ENCODE measurements at places on chromosomes 7 and 10.

DNA sequence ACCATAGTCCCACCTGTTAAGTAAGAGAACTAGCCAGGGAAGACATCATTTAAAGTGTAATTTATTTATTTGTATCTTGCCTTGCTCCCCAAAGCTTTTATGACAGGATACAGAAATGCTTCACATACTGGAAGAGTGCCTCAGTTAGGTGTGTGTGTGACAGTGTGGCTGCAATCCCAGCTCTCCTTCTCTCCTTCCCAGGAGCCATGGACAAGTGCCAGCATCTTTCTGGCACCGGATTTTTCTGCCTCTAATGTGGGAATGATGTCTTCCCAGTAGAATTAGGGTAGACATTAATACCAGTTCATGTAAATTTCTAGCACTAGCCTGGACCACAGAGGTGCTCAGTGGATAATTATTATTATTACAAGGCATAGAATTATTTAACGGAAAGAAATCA, 30.3 kb upstream of the ATXN7L1 start:
- no peak for DNase-seq

GRCh38 chr10:59090817-59091622, 85.4 kb upstream of the PHYHIPL start:
- DNase-seq: no peak

- no peak for DNase-seq
Measured at GRCh38 chr10:15494850-15495506, 123.9 kb upstream of the FAM171A1 start.

- DNase-seq: no peak
Measured at GRCh38 chr7:4268040-4268965, 413.8 kb upstream of the FOXK1 start.

DNA sequence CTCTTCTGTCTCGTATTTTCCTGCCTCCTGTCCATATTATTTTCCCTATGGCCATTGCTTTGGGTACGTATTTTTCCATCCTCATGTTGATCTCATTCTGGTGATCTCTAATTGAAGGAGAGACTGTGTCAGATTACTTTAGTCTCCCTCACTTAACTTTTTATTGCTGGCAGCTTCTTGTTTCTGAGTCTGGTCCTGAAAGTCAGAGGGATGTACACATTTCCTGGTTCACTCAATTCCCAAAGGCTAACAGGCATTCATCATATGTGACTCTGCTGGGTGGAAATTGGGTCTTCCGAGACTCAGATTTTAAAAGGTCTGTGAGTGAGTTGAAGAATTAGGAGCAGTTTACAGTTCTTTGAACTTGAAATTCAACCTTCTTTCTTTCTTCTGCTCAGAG, 10.9 kb downstream of the UMAD1 start:
- no peak for DNase-seq

GRCh38 chr10:6267941-6268340, 65.2 kb downstream of the PFKFB3 start:
- DNase-seq: no peak

- no peak for DNase-seq
Measured at GRCh38 chr10:66277481-66277880, 648.4 kb upstream of the LRRTM3 start.

- peak; percentile 85 for DNase-seq
Measured at GRCh38 chr10:4847561-4848355, 21.8 kb downstream of the AKR1E2 start.

DNA sequence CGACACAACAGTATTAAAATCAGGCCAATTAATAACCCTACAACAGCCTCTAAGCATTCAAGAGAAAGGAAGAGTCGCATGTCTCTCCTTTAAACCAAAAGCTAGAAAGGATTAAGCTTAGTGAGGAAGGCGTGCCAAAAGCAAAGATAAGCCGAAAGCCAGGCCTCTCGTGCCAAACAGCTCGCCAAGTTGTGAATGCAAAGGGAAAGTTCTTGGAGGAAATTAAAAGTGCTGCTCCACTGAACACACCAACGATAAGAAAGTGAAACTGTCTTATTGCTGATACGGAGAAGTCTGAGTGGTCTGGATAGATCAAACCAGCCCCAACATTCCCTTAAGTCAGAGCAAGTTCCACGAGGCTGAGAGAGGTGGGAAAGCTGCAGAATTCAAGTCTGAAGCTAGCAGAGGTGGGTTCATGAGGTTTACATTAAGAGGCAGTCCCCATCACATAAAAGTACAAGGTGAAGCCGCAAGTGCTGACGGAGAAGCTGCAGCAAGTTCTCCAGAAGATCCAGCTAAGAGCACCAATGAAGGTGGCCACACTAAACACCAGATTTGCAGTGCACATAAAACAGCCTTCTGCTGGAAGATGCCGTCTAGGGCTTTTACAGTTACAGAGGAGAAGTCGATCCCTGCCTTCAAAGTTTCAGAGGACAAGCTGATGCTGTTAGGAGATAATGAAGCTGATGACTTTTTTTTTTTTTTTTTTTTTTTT, 194.8 kb downstream of the MAD1L1 start:
- peak; percentile 28 for DNase-seq

DNA sequence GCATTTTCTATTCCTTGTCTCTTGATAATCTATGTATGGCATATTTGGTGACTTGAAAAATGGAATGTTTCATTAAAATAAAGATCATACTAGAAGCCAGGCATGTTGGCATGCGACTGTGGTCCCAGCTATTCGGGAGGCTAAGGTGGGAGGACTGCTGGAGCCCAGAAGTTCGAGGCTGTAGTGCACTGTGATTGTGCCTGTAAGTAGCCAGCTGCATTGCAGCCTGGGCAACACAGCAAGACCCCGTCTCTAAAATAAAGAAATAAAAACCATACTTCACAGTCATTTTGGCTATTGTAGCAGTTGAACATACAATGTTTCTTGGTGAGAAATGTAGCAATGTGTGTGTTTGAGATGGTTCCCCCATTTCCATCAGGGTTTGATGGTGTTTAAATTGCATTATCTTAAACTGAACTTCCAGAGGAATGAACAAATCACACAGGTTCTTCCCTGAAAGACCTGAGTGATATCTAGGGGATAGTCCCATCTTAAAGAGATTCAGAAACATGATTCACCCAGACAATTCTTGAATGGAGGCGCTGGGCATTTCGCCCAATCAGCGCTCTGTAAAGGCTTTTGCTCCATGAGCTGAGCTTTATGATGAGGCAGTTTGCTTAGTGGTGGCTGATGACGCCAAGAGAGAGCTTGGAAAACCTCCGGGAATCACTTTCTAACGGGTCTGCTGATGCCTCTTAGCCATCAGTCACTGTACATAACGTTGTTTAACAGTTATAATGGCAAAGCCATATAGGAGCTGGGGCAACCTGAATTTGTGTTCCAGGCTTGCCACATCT, 19.4 kb upstream of the BTBD16 start:
- peak; percentile 37 for DNase-seq

DNA sequence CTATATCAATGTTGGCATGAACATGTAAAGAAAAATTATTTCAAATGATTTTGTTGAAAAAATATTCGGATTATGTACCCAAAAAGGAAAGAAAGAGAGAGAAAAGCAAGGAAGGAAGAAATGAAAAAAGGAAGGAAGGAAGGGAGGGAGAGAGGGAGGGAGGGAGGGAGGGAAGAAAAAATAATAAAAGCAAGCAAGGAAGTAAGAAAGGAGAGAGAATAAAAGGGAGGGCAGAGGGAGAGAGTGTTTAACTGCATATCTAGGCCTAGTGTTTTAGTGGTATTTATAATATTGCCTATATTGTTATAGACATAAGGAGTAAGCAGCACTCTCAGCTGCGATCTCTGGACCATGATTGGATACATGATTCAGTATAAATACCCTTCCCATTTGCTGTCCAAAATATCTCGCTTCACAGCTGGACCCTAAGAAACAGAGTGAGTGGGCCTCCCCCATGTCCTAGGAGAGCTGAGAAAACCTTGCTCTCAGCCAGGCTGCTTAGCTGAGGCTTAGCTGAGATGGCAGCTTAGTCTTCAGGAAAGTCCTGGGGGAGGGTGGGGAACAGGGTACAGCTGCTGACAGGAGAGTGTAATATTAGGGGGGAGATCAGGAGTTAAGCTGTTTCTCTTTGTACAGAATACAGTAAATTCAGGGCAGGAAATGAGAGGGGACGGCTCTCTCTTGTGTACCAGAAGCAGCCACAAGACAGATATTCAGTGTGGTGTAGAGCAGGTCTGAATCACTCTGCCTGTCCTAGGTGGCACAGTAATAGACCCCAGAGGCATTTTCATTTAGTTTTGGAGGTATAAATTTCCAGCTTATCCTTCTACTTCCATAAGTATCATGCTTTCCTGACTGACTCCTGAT, 66.8 kb upstream of the TARP start:
- no peak for DNase-seq

- DNase-seq: no peak
Measured at GRCh38 chr10:59562126-59562525, 147.5 kb downstream of the SLC16A9 start.

DNA sequence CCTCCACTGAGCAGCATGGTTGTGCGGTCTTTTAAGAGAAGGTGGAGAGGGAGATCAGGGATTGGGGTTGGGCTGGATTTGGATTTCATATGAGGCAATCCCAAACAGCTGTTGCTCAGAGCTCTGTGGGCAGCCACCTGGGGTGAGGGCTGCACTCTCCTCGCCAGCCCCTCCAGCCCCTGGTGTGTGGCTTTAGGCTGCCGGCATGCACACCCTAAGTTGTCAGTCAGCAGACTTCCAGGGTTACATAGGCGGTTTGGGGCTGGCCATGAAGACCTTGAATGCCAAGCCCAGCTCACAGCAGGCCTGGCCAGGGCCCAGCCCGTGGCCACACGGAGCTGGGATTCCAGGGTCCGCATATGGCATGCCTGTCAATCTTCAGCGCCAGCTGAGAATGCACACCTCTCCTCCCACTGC, 54.8 kb downstream of the ZMIZ1 start:
- peak; percentile 81 for DNase-seq

- peak; percentile 85 for DNase-seq
Measured at GRCh38 chr10:124648738-124649137, 95.4 kb downstream of the FAM53B start.

DNA sequence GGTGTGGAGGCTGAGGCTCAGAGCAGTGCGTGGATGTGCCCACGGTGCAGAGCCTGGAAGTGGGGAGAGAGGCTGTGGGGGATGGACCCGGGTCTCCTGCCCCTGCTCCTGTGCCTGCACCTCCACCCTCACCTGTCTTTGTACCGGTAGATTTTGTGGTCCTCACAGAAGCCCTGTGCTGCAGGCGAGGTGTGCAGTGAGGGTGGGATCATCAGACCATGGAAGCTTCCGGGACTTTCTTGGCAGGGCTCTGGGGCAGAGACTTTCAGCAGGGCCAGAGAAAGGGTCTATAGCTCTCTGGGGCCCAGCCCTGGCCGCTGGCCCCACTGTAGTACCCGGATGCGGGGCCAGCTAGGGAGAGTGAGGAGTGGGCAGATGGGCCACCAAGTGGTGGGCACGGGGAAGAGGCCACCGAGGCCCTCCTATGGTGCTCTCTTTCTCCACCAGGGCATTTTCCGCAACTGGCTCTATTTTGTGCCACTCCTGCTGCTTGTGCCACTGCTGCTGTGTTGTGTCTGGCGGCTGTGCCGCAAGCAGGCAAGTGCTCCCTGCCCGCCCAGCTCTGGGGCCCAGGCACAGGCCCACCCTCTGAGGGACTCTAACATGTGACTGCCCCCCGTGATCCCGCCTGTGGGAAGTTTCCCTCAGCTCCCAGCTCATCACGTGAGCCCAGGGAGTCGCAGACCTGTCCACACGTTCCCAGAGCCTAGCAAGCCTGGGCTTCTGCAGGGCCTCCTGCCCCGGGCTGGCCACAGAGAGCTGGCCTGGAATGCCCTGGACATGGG, 22.1 kb downstream of the ANTXRL start:
- DNase-seq: no peak

- no peak for DNase-seq
Measured at GRCh38 chr10:78184851-78185692, 151.4 kb downstream of the RPS24 start.

DNA sequence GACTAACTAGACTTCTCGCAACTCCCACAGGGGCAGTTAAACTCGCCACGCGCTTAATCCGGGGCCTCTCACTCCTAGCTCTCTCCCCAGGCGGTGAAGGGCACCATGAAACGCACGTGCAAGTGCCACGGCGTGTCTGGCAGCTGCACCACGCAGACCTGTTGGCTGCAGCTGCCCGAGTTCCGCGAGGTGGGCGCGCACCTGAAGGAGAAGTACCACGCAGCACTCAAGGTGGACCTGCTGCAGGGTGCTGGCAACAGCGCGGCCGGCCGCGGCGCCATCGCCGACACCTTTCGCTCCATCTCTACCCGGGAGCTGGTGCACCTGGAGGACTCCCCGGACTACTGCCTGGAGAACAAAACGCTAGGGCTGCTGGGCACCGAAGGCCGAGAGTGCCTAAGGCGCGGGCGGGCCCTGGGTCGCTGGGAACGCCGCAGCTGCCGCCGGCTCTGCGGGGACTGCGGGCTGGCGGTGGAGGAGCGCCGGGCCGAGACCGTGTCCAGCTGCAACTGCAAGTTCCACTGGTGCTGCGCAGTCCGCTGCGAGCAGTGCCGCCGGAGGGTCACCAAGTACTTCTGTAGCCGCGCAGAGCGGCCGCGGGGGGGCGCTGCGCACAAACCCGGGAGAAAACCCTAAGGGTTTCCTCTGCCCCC, 19.5 kb downstream of the WNT8B start:
- DNase-seq: peak; percentile 69

- no peak for DNase-seq
Measured at GRCh38 chr10:129848696-129849451, 115.2 kb downstream of the EBF3 start.

DNA sequence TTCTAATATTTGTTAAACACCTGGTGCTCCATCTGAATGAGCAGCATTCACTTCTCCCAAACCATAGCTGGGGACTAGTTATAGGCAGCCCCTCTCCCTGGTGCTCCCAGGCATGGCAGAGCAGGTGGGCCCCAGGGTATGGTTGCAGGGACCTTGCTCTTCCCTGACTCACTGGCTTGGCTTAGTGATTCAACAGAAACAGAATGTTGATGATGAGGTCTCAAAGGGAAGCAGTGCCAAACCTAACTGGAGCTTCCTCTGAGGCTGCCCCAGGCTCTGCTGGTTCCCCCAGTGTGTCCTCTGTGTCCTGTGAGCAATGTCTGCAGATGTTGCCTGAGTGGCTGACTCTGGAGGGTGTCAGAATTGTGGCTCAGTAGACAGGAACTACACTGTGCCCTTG, 3.7 kb downstream of the GPR26 start:
- no peak for DNase-seq

DNA sequence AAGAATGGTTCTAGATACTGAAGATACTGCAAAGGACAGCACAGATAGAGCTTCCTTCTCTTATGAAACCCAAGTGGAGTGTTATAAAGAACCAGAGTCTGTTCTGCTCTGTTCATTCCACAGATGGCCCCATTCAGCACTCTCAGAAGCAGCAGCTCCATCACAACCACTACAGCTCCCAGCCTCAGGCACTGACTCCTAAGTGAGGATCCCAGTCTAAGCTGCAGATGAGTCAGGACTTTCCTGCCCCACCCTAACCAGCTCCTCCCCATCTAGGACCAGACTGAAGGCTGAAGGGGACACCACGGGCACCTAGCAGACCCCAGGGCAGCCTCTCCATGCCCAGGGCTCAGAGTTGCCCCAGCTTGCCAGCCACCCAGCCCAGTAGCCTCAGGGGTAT, 379.8 kb downstream of the GRID1 start:
- DNase-seq: no peak

DNA sequence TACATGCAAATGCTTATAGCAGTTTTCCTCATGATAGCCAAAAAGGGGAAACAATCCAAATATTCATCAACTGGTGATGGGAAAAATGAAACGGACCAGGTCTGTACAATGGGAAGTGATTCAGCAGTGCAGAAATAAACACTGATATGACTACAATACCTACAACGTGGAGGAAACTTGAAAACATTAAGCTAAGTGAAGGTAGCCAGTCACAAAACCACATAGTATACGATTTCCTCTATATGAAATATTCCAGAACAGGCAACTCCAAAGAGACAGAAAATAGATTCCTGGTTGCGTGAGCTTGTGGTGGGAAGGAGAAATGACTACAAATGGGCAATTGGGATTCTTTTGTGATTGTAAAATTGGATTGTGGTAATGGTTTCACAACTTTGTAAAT, 263.1 kb upstream of the PITRM1 start:
- peak; percentile 47 for DNase-seq
